Esophagus mucosa (tissue), 1 donor: ENCODE measurements at places on chromosomes 12 and 14. TPM values are rescaled to one million over a fixed set of nuclear protein-coding genes. Genes with fewer than 3 reads are reported as not detected.

Gene GLIPR1L1
- total RNA-seq, result not detected

Gene KRT78
- total RNA-seq, result 291 TPM

Gene ANO4
- total RNA-seq, result not detected

Gene CCDC63
- not detected for total RNA-seq

Gene IL26
- not detected for total RNA-seq

Gene SDR39U1
- 23.8 TPM for total RNA-seq

Gene KLRC4
- total RNA-seq, result not detected

Gene SPIC
- 0.16 TPM for total RNA-seq

Gene MTRFR
- 7.7 TPM for total RNA-seq

Gene NINJ2
- total RNA-seq, result 2.9 TPM

Gene GPR84
- total RNA-seq, result 0.16 TPM

Gene SERPINA9
- 0.12 TPM for total RNA-seq

Gene CLEC6A
- not detected for total RNA-seq

Gene SENP1
- total RNA-seq, result 13.4 TPM

Gene ABCC9
- total RNA-seq, result 3.0 TPM

Gene USP30
- 10.0 TPM for total RNA-seq

Gene LALBA
- not detected for total RNA-seq

Gene BBS10
- 4.4 TPM for total RNA-seq

Gene TNFRSF1A
- 99.3 TPM for total RNA-seq

Gene PPHLN1
- 29.3 TPM for total RNA-seq

Gene SIX4
- 0.20 TPM for total RNA-seq

Gene OR4E2
- total RNA-seq, result not detected

Gene CACNA2D4
- total RNA-seq, result 1.1 TPM

Gene KRT2
- total RNA-seq, result not detected

Gene DDX54
- total RNA-seq, result 46.6 TPM

Gene KMT2D
- 48.2 TPM for total RNA-seq

Gene TMEM132D
- total RNA-seq, result not detected

Gene C12orf54
- total RNA-seq, result 8.5 TPM

Gene TCL1B
- not detected for total RNA-seq

Gene RPL10L
- total RNA-seq, result not detected

Gene SYNE3
- 1.9 TPM for total RNA-seq

Gene ATG2B
- 13.8 TPM for total RNA-seq

Gene PLEKHD1
- not detected for total RNA-seq
